Right lung (tissue), 10 donors: ENCODE measurements at places on chromosomes 3 and 15. TPM values are rescaled to one million over a fixed set of nuclear protein-coding genes. Genes with fewer than 3 reads are reported as not detected.

LRCH3 gene
- polyA plus RNA-seq, result 50.0 TPM

SLC24A5 gene
- polyA plus RNA-seq, result not detected

LSAMP gene
- polyA plus RNA-seq, result 10.8 TPM

SOX2 gene
- polyA plus RNA-seq, result 23.7 TPM

MESP2 gene
- not detected for polyA plus RNA-seq

NPAP1 gene
- polyA plus RNA-seq, result 0.53 TPM

ETFA gene
- polyA plus RNA-seq, result 151 TPM

MELTF gene
- polyA plus RNA-seq, result 3.7 TPM
